Frontal cortex (tissue), 4 donors: ENCODE measurements at places on chromosomes 5 and 9.

DNA sequence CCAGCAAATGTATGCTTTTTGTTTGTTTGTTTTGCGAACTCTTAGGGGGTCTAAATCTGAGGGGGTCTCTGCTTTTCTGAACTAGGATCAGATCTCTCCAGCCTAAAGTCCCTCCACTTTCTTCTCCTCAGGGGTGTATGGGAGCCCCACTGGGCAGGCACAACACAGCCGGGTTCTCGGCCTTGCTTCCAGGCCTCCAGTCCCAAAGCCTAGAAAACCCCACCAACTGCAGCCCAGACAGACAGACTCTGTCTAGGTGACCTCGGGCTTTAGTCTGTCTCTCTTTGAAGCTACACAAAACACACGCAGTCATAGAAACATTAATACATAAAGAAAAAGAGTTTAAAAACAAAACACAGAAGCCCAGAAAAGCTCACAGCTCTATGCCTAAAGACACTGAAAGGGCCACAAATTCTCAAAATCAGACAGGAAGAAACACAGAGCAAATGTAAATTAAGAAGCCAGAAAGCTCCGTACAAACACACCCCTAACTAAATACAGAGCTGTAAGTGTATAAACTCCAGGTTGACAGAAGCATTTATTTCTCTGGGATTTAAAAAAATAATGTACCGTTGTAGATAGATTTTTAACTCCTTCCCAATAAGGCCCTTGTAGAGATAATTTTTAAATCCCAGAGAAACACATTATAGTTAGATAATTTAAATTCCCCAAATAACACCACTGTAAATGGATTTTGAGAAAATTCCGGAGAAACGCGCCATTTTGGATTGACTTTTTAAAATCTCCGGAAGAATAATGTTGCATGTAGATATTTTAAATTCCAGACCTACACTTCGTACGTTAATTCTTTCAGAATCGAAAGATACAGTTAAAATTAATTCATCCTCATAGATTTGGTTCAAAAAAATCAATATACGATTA, 2.0 kb downstream of the PITX1 start:
- DNase-seq: no peak

- DNase-seq: no peak
Observed at GRCh38 chr9:114688909-114689610, 7.1 kb upstream of the TEX48 start.

DNA sequence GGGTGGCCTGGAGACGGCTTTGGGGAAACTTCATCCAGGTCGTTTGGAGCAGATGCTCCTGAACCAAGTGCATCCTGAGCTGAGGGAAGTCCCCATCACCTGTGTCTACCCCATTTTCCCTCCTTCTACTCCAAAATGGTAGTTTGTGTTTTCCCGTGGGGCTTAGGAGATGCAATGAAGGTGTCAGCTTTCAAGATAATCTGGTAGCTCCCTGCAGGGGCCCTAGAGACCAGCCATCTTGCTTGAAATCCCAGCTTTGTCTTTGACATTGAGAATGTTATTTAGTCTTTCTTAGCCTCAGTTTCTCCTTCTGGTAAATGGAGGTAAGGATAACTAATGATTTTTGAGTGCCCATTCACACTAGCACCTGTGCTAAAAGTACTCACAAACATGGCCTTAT, 77.4 kb downstream of the WWC1 start:
- no peak for DNase-seq

- DNase-seq: no peak
Observed at GRCh38 chr5:138833726-138834480, 41.2 kb downstream of the LRRTM2 start.

GRCh38 chr9:118091226-118091625, 387.0 kb downstream of the TLR4 start:
- no peak for DNase-seq

GRCh38 chr9:123488722-123489321, 132.8 kb downstream of the CRB2 start:
- DNase-seq: no peak
